CD4-positive, alpha-beta memory T cell (primary cell): ENCODE measurements at places on chromosomes 3 and 15.
A peak's percentile ranks its signal among the peaks of the same experiment; 100 is the strongest.

GRCh38 chr3:186895406-186895805, 34.9 kb upstream of the ST6GAL1 start:
- no peak for DNase-seq

- DNase-seq = no peak
These were observed 33.2 kb downstream of the CAPN3 start for GRCh38 chr15:42392309-42393024.

GRCh38 chr15:66161108-66161507, 92.4 kb downstream of the MEGF11 start:
- no peak for DNase-seq

- DNase-seq = no peak
These were observed 20.4 kb upstream of the PDCD6IP start for GRCh38 chr3:33777996-33778395.

DNA sequence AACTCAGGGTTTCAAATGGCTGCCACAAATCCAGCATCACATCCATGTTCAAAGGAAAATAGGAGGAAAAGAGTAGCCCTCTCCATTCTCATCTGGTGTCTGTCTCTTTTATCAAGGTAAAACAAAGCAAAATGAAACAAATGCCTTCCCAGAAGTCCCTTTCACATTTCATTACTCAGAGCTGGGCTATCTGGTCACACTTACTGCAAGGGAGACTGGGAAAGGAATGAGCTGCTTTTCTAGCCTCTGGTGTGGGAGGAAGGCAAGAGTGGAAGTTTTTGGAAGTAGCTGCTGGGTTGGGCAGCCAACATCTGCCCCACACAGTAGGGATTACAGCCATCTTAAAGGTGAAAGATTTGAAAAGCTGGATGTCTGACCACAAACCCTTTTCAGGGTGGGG, 51.8 kb downstream of the KLF15 start:
- no peak for DNase-seq

- DNase-seq = no peak
These were observed 673.2 kb upstream of the BCHE start for GRCh38 chr3:166510382-166510781.

DNA sequence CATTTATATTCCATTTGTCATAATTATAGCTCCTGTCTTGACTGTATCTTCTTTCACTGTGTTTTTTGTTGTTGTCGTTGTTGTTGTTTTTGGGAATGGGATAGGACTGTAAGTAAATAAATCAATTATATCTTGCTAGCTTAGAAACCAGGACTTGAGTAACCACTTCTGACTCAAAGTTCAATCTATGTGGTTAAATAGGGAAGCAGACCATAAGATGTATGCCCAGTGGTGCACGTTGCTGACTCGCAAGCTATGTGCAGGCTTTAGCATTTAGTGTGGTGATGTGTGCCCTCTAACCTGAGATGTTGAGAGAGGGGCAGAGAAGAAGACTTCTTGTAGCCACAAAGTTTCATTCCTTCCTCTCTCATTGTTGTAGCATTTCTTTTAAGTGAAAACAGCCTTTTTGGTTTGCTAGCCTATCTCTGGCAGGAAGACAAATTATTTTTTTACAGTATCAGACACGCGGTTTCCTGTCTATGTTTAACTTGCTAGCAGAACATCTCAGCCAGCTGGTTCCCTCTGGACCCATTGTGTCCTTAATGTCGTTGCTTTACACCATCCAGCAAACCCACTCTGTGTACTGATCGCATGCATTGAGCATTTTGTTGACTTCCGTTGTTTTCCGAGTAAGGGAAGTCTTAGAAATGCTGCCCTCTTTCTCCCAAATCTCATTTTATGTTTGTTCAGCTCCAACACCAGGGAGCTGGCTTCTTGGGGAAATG, 52.1 kb downstream of the TGFBR2 start:
- peak; percentile 70 for DNase-seq

DNA sequence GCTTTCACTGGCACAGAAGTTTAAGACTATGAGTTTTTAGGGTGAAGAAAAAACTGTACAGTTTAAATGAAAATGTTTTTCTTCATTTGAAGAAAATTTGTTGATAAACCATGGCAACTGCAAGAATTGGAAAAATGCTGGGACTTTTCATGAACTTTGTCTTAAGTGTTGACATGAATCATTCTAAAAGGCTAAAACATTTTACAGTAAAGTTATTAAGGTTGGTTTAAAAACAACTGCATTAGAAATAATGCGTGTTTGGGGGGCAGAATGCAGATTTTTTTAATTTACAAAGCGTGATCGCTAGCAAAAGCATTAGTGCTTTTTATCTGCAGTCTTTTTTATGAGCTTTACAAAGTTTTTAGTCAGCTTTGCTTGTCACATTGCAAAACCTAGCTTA, 601.9 kb upstream of the TGFBR2 start:
- DNase-seq = no peak

DNA sequence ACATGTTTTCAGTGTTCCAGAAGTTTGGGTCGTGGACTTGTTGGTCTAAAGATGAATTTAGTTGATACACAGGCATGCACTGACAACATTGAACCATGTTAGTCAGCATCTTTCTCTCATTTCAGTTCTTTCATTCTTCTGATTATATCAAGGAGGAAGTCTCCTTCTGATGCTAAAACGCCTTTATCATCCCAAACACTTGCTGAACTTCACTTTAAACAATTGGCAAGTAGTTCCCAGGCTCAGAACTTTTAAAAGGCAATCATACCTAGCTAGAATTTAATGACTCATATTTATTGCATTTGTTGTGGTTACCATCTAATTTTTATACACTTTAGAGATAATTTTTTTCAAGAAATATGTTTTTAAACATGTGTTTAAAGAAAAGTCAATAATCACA, 15.9 kb downstream of the LMCD1 start:
- DNase-seq = no peak

- no peak for DNase-seq
These were observed 273.1 kb upstream of the TBL1XR1 start for GRCh38 chr3:177470197-177470941.

DNA sequence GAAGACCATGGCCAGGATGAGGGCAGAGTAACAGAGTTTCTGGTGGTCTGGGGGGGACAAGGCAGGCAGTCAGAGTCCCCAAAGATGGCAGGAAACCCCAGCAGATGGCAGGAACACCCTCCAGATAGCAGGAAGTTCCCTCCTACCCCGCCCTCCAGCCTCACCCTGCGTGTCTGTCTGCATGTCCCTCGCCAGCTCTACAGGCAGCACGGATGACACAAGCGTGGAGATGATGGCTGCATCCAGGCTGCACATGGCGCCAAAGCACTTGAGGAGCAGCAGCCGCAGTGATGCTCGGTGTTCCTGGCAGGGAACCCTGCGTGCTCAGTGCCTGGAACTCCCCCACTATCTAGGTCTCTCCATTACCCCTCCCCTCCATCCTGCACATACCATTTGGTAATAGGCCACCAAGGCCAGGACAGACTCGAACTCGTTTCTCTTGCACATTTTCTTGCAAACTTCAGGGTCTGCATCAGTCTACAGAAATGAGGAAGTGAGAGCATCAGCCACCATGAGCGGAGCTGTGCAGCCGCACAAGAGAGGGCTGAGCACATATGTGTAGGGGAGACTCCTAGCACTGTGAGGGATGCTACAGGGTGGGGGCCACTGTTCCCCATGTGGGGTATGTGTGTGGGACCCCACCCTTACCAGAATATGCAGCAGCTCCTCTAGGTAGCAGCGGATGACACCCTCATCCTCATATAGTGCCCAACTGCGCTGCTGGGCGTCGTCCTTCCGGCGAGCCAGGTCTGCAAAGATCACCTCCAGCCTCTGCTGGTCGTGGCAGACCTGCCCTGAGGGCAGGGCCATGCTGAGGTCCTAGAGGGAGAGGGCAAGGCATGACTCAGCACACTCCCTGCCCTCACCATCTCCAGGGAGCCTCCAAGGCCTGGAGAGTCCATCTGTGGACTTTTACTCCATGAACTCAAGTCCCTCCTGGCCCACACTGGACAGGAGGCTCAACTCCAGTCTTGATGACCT, 6.0 kb downstream of the NCKIPSD start:
- no peak for DNase-seq

DNA sequence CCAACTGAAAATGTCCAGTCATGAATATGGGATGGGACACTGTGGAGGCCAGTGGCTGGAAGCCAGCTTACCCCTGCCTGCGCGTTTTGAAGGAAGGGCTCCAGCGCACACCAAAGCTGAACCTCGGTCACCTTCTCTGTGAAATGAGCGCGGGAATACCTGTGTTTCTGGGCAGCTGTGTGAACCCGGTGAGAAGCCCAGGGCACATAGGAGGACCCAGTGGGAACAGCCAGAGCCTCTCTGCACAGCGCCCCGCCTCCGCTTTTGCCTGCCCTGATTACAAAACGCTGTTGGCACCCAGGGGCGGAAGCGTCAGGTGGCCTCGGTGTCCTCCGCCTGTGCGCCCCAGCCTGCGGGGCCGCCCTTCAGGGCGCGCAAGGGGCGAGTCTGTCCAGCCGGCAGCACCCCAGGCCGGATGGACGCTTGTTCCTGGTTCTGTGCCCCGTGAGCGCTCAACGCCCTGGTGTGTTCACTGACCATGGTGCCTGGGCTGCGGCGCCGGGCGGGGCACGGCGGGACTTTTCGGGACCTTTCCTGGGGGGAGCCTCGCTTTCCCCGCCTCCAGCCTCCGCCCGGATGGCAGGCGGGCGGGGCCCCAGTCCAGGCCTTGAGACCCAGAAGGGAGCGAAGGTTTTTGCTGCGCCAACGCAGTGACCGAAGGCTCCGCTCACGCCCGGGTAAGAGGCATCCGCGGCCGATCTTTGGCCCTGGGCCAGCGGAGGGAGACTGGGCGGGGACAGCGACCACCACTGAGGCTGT, at the start of gene SQOR:
TSS of gene SQOR (plus strand) at position 598 of the 759 bp plus-strand sequence. CDS start 23,895 bp downstream, outside the sequence.
- peak; percentile 63 for DNase-seq

- no peak for DNase-seq
These were observed 31.9 kb downstream of the RAB8B start for GRCh38 chr15:63221346-63221745.

- no peak for DNase-seq
These were observed 34.8 kb upstream of the RPL32 start for GRCh38 chr3:12875857-12876836.

GRCh38 chr3:76942101-76942500, 97.8 kb upstream of the ROBO2 start:
- DNase-seq = no peak

GRCh38 chr15:31294067-31294466, 32.6 kb upstream of the KLF13 start:
- DNase-seq = no peak

GRCh38 chr3:76231258-76231657, 445.9 kb upstream of the ZNF717 start:
- no peak for DNase-seq

- DNase-seq = no peak
These were observed 524.1 kb upstream of the CFAP20DC start for GRCh38 chr3:59573911-59574310.
